CD4-positive, alpha-beta T cell treated with Interleukin-6 for 4 hours (primary cell): ENCODE measurements at places on chromosomes 1 and 21.

DNA sequence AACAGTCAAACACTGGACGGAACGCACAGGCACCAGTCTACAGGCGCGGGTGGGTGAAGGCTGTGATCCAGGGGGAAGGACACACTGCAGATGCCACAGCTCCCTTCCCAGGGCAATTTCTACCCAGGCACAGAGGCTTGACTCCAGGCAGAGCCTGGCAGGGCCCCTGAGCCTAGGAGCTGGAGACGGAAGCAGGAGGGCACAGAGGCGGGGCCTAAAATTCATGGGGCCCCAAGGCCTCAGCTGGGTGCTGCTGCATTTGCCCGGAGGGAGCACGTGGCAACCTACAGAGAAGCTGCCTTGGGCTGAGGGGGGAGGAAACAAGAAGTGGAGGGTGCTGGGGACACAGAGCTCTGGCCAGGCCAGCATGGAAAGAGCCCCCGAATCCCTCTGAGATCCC is 41.2 kb downstream of the UBE2G2 start:
- no peak for DNase-seq

DNA sequence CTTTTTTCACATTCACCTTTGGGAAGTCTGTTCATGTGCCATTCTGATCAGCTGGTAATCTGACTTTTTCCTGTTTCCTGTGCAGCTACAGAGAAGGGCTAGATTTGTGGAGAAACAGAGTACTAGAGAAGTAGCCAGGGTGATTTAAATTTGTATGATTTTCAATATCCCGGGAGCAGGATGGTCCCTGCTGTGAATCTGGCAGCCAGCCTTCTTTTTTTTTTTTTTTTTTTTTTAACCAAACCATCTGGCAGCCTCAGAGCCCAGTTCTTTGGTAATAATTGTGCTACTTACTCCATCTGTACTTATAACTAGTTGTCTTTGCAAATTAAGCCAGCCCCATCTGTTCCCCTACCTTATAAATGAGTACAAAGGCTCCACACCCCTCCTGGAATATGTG is 248.6 kb upstream of the DEPDC1 start:
- no peak for DNase-seq

DNA sequence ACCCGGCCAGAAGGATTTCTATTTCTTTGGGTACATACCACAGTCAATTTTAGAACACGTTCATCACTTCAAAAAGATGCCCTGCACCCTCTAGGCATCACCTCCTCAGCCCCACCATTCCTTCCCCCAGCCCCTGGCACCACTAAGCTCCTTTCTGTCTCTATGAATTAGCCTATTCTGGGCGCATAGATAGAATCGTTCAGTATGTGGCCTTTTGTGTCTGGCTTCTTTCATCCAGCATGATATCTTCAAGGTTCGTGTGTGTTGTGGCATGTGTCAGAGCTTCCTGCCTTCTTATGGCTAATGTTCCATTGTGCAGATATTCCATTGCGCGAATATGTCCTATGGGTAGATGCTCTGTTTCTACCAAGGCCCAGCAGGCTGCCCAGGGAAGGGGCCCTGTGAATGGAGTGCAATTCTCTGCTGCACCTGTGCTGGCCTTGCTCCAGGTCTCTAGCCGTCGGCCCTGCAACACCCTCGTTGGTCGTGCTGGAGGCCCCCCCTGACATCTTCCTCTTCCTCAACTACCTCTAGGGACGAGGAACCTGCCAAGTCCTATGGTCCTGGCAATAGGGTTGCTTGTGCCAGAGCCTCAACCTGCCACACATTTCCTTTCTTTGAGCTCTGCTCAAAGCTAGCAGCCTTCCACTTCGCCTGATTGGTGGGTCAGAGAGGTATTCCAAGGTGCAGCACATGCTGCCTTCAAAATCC is 113.5 kb downstream of the RIPK4 start:
- DNase-seq, result no peak

DNA sequence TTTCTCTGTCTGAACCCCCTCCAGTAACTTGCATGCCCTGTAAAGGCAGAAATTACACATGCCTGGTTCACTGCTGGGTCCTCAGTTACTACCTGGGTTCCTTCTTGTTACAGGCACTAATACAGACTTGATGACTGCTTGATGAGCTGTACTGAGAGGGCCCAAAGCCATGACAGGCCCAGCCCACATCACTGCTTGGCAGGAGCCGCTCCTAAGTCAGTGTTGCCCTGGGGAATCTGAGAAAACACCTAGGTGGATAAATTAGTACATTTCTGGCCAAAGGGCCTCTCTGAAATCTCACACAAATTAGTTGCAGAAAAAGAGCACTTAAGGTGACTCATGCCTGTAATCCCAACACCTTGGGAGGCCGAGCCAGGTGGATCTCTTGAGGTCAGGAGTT is 37.8 kb upstream of the IRF2BP2 start:
- no peak for DNase-seq

DNA sequence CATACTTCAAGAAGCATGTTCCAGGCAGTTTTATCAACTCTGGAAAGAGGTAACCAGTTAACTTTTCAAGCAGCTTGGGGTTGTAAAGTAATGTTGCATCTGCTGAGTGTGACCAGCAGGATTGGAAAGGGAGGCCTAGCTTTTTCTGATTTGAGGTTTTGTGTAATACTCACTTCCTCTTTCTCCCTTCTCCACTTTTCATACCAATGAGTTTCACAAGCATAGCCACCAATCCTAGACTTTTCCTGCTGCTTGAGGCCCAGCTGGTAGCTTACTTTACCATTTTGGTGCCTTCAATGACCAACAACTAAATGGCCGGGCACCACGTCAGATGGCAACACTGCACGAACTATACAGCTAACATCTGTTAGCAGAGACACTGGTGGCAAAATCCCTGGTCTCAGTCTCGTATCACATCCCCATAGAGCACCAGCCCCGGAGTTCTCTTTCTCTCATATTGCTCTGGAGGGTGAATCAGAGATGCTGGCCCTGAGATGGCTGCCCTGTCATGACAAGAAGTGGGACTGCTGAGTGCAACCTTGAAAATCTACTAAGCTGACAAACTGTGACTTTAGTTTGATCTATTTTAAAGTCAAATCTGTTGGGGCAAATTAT is 14.8 kb upstream of the GPR88 start:
- no peak for DNase-seq

GRCh38 chr21:45122432-45123132 is 48.2 kb downstream of the ADARB1 start:
- DNase-seq, result no peak

DNA sequence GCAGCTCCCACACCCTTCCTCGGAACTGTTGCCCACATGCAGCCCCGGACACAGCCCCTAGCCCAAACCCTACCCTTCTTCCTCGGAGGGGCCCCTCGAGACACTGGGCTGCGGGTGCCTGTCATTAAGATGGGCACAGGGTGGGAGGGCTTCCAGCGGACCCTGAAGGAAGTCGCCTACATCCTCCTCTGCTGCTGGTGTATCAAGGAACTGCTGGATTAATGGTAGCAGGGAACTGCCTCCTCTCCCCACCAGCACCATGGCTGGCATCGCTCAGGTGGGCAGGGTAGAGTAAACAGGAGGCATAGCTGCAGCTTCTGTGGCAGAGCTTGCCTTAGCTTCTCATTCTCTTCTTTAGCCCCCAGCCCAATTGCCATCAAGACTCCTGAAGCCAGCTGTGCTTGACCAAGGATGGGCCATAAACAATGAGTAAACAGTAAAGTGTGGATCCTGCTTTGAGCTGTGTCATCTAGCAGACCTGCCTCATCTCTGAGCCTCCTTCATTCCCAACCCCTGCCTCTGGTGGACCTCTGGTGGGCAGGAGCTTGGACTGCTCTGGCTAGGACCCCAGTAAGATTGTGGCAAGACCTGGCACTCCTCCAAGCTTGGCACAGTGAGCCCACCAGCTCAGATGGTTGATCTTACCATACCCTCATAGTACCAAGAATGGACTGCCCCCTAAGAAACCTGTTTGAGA is at the start of gene LENEP:
Gene LENEP, plus strand, starts transcription at position 15 of the 697 bp plus-strand sequence. Its CDS starts 22 bp downstream, at position 37.
- DNase-seq, result no peak

DNA sequence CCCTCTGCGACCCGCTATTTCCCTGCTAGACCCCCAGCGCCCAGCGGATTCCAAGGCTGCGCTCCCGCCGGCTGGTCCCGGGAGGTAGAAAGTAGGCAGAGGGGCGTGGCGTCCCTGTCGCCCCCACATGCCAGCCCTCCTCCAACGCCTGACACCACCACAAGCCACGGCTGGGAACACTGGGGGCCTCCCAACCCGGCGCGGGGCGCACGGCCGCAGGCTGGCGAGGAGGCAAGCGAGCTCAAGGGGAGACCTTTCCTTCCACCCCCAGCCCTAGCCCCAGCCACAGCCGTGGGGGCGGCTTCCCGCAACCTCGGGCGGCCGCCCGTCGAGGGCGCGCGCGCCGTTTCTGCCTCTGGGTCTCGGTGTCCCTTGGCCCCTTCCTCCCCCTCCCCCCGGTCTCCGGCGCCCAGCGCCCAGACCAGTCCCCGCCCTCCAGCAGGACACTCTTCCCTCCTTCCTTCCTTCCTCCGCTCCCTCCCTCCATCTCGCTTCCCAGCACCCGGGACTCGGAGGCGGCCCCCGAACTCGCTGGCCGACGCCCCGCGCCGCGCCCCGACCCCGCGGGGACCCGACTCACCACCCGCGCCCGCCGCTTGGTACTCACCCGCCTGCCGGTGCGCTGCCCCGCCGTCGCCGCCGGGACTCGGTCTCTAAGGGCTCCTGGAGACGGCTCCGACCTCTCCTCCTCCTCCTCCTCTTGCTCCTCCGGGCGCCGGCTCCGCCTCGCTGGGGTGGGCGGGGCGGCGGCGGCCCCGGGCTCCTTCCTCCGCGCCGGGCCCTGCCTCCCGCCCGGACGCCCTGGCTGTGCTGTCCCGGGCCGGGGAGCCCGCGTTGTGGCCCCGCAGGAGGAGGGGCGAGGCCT is at the start of gene GNG12:
Gene GNG12, minus strand, starts transcription at position 731 of the 865 bp plus-strand sequence. CDS start 125,781 bp downstream, outside the sequence.
- DNase-seq, result no peak

GRCh38 chr1:202807451-202807925 is 733 bp downstream of the KDM5B start:
- peak; percentile 56 for DNase-seq

- DNase-seq, result no peak
Observed at GRCh38 chr21:32065654-32066053, 192.8 kb downstream of the HUNK start.

DNA sequence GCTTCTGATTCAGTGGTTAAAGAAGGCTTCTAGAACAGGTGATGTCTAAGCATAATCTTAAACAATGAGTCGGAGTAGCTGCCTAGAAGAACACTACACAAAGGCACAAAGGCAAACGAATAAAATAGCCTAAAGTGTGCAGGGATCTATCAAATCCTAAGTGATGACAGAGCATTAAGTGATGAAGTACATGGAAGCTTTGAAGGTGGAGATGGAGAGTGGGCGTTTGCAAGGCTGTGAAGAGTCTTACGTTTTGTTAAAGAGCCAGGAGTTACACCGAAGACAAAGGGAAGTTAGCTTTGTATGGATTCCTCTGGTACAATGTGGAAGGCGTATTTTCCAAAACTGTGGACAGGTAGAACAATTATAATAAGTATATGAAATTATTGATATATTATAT is 270.6 kb downstream of the NEGR1 start:
- DNase-seq, result no peak

DNA sequence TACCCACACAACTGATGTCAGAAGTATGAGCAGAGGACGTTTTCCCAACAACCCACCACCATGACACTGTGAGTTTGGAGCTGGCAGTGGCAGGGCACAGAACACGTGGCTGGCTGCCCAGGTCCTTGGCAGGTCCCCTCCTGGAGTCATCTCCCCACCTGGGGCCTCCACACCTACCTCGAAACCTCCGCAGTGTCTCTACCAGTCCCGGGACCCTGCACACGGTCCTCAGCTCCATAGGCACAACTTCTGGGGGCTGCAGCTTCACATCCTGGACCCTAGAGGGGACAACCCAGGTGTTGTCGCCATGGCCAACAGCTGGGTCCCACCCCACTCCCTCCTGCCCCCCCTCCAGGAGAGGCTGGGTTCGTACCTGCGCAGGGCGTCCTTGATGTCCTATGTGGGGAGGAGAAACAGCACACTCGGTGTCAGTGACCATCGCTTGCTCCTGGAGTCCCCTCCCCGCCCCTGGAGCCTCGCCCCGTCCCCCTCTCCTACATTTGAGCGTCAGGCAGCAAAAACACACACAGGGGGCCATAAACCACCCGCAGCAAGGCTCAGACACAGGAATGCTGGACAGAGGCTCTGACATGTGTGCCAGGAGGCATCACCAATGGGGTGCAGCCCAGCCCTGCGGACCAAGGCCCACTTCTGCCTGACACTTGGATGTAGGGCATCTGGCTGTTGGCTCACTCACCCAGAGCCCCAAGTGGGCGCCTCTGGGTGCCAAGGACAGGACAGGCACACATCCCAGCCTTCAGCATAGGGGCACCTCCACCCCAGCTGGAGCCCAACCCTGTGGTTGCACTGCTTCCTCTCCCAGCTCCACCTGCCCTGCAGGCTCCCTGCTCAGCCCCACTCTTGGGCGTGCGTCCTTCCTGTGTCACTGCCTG is 9.6 kb downstream of the TRIM11 start:
- peak; percentile 28 for DNase-seq

- no peak for DNase-seq
Observed at GRCh38 chr21:37805266-37805665, 111.0 kb downstream of the KCNJ6 start.

- DNase-seq, result no peak
Observed at GRCh38 chr1:156809281-156809680, 7.4 kb downstream of the SH2D2A start.

- peak; percentile 65 for DNase-seq
Observed at GRCh38 chr1:116766616-116767469, 12.6 kb downstream of the CD2 start.

- no peak for DNase-seq
Observed at GRCh38 chr1:2636733-2637132, 3.9 kb upstream of the MMEL1 start.

DNA sequence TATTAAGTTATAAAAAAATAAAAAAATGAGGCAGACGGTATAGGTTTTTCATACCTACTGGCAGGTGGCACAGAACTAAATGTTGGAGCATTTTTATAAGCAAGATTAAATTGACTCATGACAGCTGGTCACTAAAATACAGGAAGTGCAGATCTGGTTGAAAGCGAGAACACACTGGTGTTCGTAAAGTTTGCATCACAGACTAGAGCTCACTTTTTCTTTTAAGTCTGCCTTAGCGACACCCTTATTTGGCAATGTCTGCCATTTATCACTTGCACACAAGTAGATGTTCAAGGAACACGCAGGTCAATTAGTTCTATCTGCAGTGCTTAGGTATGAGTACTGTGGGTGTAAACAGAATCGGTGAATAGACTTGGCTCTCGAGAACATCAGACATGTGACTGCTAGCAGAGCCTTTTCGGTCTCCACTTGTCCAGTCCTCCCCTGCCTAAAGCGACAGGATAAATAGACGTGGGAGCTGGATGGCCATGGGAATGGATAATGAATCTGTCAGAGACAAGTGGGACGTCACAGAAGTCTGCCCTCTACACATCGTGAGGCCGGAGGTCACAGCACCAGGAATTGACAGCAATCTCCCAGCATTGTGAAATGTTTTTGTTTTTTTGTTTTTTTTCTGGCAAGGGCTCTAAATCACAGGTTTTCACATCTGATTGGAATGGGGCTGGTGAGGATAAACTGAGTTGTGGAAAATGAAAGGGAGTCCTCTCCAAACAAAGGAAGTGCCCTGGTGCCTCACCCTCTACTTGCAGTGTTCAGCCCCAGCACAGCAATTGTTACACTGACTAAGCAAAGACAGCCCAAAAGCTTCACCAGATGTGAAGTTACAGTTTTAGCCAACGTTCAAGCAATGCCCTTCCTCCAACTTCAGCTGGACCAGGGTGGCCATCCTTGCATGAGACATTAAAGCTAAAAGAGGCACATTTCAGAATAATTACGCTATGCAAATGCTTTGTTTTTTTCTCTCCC is 248.9 kb downstream of the NTNG1 start:
- no peak for DNase-seq

- DNase-seq, result no peak
Observed at GRCh38 chr21:33428669-33429068, 25.5 kb downstream of the IFNGR2 start.

- no peak for DNase-seq
Observed at GRCh38 chr1:172616636-172617035, 42.3 kb upstream of the FASLG start.
